ENCODE measurements at places on chromosomes 1 and 21.

DNA sequence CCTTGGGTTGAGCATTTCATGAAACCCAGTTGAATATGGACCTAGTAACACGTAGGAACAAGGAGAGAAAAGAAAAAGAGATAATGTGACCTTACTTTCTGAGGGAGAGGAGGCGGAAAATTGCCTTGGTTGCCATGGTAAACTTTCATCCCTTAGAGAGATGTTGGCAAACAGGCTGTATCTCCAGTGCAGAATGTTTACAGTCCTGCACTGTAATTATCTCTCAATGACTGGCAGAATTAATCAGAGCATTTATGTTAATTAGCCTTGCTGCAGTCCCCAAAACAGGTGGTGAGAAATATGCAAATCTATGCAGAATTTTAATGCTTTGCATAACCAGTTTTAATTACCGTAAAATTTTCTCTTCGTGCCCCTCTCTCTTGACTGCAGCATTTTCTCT, 147.3 kb downstream of the CD247 start:
- no peak for DNase-seq

GRCh38 chr1:26578167-26578566, 48.6 kb downstream of the RPS6KA1 start:
- DNase-seq: no peak

DNA sequence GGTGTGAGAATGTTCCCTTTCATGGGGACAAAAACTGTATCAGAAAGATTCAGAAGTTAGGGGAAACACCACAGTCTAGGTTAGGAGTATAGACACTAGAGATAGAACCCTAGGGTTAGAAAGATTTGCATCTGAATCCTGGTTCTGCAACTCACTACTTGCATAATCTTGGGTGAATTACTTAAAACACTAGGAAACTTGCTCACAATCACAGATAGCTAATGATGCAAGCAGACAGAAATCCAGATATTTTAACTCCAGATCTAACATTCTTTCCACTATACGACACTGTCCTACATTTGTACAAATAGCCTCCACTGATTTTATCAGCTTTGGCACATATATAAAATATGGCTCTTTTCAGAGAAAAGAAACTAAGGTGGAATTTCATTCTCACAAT, 30.8 kb upstream of the GLIS1 start:
- DNase-seq: peak; percentile 27

DNA sequence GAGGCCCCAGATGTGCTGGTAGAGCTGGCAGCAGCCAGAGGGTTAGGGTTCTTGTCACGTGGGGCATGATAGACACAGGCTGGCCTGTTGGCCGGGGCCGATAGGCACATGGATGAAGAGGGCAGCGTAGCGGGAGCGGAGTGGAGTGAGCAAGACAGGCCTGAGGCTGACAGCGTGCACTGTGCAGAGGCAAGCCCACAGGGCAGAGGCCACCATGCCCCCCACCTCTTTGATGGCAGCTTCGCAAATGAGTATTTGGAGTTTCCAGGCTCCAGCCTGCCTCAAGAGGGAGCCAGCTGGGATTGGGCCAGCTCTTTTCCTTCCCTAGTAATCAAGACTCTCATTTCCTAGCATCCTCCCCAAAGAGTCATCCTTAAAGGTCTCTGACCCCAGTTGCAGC, 43.5 kb downstream of the TMCC2 start:
- no peak for DNase-seq

DNA sequence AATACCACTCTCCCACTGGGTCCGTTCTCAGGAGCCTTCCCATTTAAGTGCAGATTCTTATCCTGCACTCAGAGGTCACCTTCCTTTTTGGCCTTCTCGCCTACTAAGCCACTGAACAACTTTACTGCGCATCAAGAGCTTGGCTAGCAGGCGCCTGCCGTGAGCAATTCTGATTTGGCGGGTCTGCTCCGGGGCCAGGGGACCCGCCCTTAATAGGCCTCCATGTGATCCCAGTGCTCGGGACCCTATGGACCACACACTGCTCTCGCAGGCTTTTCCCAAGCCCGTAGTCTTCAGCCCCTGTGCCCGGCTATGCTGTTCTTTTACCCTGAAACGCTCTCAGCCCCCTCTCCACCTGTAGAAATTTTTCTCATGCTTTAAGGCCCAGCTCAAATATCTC, 45.1 kb downstream of the BCL9 start:
- no peak for DNase-seq
